ENCODE measurements at places on chromosomes 5 and 9.

DNA sequence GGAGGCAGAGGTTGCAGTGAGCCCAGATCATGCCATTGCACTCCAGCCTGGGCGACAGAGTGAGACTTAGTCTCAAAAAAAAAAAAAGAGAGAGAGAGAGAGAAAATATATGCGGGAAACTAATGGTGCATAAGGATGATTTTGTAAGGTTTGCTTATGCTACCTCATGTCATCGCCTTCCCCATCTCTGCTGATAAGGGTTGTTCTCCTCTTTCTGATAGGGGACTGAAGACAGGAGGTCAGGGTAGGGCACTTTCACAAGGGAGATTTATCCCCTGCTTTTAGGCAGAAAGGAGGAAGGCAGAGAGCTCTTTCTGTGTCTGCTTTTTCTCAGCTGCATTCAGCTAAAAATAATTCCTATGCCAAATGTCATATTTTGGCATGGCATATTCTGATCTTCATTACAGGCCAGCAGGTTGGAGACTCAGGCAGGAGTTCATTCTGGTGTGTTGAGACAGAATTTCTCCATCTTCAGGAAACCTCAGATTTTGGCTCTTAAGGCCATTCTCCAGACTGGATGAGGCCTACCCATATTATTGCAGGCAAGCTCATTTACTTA is 220.2 kb downstream of the AUH start:
- no peak for DNase-seq

DNA sequence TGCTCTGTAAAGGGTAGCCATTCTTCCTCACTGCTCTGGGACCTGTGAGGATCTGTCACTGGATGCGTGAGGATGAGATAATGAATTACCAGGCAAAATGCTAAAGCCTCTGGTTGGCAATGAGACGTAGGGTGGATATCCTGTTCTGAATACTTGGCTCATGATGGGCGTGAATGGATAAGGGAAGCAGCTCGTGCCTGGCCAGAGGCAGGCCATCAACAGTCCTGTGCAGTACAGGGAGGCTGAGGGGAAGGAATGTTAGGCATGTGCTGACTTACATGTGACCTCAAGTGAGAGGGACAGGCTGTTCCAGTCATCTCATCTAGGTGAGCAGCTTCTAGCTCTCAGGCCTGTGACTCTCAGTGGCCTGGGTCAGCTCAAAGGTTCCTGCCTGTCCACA is 172.8 kb downstream of the CARTPT start:
- DNase-seq, result no peak

- no peak for DNase-seq
Measured at GRCh38 chr5:143114481-143114880, 289.0 kb downstream of the NR3C1 start.

DNA sequence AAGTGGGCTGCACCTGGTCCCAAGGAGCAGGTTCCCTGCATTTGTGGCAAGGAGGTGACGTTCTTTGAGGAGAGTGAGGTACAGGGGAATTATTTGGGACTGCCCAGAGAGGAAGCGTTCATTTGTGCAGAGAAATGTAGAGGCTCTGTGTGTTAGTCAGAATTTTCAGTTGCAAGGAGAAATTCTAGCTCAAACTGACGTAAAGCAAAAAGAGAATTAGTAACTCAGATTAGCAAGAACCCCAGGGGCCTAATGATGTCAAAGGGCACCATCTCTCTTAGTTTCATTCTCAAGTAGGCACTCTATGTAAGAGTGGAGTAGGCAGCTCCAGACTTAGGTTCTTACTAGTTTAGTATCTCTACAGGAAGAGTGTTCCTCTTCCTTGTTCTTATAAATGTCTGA is 2.4 kb upstream of the TXN start:
- no peak for DNase-seq

DNA sequence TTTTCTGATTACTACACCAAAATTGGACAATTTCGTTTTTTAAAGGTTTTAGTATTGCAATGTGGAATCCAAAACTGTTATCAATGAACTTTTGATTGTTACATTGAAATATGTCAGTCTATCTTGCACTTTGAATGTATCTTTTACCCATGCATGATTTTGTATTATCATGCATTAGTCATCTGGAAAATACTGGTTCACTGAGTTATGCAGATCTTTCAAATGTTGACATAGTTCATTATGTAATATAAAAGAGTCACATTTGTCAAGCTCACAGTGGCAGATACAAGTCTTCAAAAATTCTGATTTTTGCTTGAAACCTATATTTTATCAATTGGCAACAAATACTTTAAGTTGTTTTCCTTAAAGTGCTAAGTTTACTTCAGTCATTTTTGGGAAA is 85.2 kb downstream of the NR3C1 start:
- DNase-seq, result no peak

DNA sequence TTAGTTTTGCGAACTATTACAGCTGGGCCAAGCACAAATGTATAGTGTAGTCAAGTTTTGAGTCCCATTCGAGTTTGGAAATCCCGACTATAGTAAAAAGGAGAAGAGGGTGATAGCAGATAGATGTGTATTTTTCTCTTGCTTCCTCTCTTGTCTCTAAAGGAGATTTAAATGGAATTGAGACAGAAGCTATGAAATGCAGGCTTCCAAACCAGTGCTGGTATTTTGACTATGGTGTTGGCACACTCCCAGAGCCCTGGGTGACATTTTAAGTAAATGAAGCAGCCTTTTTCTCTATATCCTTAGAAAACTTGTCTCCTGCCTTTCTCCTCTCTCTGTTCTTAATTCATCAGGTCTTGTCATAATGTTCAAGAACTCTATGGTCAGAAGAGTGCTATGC is 17.7 kb upstream of the AUH start:
- no peak for DNase-seq

Data from DMS153 (cell line).